ENCODE measurements at places on chromosomes 2 and 18.

DNA sequence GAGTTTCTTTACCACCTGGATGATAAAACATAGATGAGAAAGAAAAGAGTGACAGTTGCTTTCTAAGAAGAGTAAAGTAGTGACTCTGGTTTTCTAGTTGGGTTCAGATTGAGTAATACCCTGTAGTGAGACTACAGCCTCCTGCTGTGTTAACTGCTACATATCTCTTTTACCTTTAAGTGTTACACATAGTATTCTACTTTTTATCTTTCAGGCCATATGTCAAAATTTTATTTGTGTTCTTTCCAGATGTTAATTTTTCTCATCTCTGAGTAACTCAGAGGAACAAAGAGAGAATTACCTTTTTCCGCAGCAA, 348.2 kb downstream of the CTNNA2 start:
- no peak for DNase-seq

- DNase-seq, result no peak
Observed at GRCh38 chr2:108635630-108636354, 83.5 kb upstream of the RANBP2 start.

DNA sequence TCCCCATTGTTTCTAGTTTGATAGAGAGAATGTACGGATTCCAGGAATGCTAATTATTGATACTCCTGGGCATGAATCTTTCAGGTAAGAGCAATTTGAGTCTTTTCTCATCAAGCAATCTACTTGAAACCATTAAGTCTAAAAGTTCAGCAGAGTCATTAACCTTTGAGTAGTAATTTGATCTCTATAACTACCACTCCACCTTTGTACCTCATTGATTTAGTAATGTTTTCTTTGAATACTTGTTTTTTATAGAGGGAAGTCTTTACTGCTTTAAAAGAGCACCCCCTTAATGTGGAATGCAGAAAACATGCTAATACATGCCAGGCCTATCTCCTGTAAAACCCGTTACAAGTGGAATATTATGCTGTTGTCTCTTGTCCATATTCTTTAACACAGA, 45.0 kb downstream of the EIF5B start:
- DNase-seq, result no peak

DNA sequence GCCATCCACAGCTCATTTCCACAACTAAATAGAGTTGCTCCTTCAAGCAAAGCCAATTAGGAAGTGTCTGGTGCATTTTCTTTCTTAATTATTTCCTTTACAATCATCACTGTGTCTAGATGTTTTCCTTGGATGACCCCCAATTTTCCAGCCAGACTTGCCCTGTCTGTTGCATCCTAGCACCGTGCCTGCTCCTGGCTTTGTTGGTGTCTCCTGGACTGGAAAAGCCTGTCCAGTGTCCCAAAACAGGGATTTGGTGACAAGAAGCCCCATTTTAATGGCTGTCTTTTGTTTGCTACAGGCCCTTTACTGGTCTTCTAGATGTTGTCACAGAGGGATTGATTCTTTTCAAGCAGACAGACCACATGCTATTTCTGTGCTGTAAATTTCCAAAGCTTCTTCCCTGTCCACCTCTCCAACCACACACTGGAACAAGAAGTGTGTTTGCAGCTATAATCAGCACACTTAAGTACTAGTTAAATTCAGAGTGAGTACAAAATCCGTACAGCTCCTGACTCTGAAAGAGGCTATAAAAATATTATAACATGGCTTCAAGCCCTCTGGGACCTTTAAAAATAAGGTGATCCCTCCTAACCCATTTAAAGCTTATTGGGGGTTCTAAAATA, 38.4 kb downstream of the RNF144A start:
- no peak for DNase-seq

- no peak for DNase-seq
Observed at GRCh38 chr2:34899079-34899478, 1300.0 kb upstream of the FAM98A start.

DNA sequence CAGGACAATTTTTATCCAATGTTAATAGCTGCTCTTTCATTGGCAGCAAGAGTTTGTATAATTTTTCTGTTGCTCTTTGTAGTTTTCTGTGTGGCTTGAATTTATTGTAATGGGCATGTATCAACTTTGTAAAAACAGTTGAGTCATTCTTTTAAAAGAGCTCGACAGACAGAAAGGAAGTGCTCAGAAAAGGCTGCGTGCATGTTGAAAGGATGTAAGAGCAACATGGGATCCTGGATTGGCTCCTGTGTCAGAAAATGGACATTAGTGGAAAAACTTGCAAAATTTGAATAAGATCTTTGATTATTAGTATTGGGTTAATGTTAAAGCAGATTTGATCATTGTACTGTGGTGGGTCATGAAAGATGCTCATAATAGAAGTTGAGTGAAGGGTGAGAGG, 93.3 kb upstream of the CDC42EP3 start:
- no peak for DNase-seq

- DNase-seq, result no peak
Observed at GRCh38 chr2:21039979-21040467, 3.9 kb downstream of the APOB start.

- DNase-seq, result no peak
Observed at GRCh38 chr2:164746713-164747112, 94.9 kb downstream of the COBLL1 start.

- DNase-seq, result no peak
Observed at GRCh38 chr2:217162533-217162932, 302.7 kb upstream of the TNP1 start.

DNA sequence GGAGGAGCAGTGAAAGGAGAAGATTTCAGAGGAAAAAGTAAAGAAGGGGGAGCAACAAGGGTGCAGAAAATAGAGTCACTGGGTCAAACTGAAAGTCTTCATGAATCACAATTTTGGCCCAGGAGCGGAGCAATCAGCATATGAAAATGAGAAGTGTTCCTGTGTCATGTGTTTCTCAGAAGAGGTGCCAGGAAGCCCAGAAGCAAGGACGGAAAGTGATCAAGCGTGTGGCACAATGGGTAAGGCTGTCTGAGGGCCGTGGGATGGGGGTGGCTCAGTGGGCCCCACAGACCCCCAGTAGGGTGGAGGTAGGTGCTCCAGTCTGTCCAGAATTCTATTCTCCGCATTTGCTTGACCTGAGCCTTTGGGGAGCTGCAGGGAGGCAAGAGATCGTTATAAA, 44.2 kb downstream of the SP140 start:
- DNase-seq, result no peak

DNA sequence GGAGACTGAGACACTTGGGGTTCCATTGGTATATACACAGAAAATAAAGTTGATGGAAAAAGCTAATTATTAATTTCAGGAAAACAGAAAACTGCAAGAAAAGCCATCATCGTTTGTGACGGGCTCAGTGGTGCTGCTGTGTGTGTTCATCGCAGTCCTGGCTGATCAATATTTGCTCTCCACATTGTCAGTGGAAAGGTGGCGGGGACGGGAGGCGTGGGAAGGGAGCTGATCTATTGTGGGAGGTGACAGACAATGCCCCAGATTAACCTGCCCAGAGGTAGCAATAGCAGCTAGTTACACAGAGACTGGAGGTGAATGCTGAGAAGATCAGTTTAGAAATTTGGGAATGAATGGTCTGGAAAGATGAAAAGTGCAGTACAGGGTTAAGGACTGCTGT, 50.0 kb upstream of the CTDP1 start:
- no peak for DNase-seq

- DNase-seq, result no peak
Observed at GRCh38 chr2:118539290-118539689, 308.2 kb downstream of the EN1 start.

GRCh38 chr2:100317634-100318033, 4.7 kb downstream of the LONRF2 start:
- no peak for DNase-seq

GRCh38 chr18:10020171-10020570, 106.4 kb downstream of the VAPA start:
- no peak for DNase-seq

DNA sequence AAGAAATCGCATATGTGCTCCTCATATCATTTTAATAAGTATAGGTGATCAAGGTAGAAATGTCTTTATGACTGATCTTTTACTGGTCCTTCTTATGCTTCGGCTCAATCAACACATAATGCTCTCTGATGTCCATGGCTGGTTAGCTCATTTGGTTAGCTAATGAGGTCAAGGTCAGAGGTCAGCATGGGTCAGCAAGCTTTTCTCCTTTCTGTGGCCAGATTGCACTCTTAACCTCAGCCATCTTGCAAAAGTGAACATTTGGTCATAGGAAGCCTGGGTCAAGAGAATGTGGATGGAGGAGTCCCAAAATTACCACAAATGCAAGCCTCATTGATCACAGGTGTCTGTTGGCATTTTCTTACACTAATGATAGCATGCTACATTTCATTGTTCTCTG, 35.4 kb upstream of the DARS1 start:
- DNase-seq, result no peak

- DNase-seq, result no peak
Observed at GRCh38 chr2:109279243-109279860, 150.3 kb downstream of the SH3RF3 start.

DNA sequence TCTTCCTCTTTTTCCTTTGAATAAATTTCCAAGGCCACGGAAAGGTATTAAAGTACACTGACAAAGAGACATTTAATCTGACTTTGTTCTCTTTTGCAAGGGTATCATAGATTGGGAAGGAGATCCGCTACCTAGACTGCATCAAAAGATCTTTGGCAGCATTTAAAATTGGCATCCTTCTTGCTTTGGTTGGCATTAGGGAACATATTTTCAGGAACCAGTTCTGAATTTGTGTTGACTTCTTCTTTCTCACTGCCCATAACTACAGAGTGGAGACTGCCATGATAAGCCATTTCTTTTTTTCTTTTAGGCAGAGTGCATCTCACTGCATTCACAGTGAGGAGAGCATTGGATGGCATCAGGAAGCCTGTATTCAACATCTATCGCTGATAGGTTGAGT, 83.4 kb downstream of the DOCK10 start:
- no peak for DNase-seq

- no peak for DNase-seq
Observed at GRCh38 chr2:189014449-189015138, 40.4 kb downstream of the COL3A1 start.

- no peak for DNase-seq
Observed at GRCh38 chr2:174870787-174871186, 106.5 kb upstream of the CHRNA1 start.

DNA sequence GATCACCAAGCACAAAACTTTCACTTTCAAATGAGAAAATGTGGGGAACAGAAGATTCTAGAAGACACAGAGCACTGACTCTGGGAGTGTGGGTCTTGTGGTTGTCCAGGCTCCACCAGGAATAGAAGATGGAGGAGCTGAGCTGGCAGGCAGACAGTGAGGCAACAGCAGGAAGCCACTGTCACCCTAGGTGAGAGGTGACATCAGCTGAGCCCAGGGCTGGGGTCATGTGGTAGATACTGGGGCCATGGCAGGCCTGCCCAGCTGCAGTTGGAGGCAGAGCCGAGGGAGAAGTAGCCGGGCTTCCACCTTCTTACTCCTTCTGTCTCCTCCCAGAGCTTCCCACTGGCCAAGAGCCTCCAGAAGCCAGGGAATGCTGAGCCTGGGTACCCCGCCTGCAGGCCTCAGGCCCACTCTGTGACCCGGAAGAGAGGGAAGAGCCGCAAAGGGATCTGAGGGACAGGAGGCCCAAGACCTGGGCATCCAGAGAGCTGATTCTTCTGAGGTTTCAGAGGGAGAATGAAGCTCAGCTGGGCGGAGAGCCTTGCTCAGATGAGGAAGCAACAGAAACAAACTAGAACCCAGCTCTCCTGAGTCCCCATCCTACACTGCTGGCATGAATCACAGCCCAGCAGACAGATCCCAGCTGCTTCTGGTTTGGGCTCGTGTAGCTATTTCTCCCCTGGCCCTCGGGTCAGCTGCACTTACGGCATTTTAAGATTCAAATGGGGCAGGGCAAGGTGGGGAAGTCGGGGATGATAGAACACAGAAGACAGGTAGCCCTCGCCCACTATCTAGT, 39.8 kb upstream of the ASAP2 start:
- no peak for DNase-seq

- no peak for DNase-seq
Observed at GRCh38 chr2:108404784-108405397, 27.1 kb downstream of the SULT1C4 start.

DNA sequence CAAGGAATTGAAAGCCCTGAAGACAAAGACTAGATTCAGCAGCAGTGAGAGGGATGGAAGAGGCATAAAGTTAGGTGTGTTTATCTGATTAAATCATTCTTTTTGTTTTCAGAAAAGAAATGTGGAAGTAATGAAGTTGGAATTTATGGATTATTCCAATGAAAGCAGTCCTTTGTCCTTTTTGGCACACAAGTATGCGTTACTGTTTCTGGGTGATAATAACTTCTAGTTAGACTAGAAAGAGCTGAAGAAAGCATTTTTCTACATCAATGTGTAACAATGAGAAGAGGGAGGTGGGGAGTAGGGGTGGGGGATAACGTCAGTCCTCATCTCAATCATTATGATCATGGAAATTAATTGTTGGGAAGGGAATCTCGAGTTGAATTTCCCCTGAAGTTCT, 53.0 kb downstream of the AQP4 start:
- DNase-seq, result no peak

GRCh38 chr2:198144660-198145059, 340.3 kb downstream of the PLCL1 start:
- no peak for DNase-seq

- DNase-seq, result no peak
Observed at GRCh38 chr2:234491897-234492296, 5.0 kb downstream of the ARL4C start.

DNA sequence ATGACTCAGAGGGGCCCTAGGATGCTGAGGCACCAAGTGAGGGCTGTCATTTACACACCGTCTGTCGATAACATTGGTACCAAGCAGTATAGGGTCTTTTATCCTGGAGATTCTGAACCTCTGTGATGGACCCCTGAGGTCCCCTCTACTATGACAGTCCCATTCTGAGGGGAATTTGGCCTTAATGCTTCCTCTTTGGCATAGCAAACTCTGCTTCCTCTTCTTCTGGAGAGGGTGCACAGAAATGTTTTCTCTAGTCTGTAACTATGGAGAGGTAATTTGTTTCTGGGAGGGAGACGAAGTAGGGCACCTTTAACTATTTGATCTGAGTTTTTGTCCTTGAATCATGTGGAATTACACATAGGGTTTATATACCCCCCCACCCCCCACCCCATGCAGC, 44.8 kb downstream of the INPP4A start:
- no peak for DNase-seq

DNA sequence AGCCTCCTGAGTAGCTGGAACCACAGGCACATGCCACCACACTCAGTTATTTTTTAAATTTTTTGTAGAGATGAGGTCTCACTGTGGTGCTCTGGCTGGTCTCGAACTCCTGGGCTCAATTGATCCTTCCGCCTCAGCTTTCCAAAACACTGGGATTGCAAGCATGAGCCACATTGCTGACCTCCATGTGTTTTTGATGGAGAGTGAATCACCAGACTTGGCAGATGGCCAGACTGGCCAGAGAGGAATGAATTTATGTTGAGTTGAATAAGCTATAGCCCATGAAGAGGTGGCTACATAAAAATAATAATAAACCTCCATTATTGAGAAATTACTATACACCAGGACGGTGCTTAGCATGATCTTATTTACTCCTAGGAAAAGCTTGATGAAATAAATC, 91.5 kb downstream of the MREG start:
- no peak for DNase-seq

DNA sequence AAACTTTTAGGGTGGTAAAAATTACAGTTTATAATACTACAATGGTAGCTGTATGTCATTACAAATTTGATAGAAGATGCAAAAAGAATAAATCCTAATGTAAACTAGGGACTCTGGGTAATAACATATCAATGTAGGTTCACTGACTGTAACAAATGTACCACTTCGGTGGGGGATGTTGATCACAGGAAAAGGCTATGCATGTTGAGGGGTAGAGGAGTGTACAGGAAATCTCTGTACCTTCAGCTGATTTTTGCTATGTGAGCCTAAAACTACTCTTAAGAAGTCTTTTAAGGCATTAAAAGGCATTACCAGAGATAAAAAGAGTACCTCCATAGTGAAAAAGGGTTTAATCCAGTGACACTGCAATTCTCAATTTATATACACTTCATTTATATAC, 25.0 kb downstream of the TRIP12 start:
- DNase-seq, result no peak
